ENCODE measurements at places on chromosomes 12 and 14.
A peak's percentile ranks its signal among the peaks of the same experiment; 100 is the strongest.

DNA sequence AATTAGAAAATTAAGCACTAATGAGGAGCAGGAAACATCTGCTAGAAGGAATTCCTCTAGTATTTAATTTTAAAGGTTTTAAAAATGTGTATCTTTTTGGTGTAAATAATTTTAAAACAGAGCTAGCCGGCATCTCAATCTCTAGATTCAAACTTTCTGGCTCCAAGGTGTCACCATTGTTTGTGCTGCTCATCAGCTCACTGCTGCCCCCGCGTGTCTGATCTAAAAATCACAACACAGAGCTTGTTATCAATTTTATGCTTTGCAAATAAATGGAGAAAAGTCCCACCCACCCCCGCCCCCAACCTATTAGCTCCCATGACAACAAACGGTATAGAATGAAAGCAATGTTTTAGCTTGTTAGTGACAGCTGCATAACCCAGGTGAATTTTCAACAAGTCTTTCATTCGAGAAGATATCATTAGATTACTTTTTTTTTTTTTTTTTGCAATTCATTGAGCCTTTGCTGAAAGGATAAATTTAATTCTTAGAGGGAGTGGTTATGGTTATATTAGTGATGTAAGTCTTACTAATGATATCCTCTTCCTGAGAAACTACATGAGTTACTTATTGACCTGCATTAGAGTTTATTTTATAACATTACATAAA is 11.3 kb upstream of the ABHD12B start:
- DNase-seq: peak; percentile 97

- no peak for DNase-seq
Measured at GRCh38 chr12:72546106-72546505, 273.9 kb downstream of the TRHDE start.

DNA sequence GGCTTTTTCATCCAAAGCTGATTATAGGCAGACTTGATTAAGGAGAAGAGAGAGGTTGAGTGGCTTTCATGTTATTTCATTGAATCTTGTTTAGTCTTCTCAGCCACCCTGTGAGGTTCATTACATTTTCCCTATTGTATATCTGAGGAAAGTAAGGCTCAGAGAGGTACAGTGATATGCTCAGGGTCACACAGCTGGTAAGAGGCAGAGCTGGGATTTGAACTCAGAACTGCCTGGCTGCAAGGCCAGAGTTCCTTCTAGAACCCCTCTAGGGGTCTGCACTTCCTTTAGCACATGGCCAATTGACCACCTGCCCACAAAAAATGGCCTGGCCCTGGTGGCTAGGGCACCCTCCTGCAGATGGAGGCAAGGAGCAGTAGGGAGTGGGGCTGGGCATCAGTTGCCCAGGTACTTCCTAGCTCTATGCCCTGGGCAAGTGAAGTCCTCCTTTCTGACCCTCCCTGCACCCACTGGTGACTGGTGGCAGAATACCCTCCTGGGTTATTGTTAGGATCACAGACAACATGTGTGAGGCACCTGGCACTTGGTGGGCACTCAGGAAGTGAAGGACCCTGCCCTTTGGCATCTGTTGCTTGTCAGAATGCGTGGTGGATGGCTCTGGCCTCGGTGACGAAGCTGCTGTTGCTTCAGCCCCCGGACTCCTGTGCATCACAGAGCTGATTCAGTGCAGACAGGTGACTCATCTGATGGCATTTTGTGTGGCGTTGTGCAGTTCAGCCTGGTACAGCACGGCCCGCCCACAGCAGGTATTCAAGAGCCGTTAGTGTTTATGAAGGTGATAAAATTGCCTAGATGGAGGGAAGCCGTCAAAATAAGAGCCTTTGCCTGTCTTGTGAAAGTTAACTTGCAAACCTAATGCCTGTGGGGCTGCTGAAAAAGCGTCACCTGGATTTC is 115.8 kb downstream of the SLC25A47 start:
- DNase-seq: no peak

GRCh38 chr12:91326058-91327027 is 143.7 kb upstream of the DCN start:
- peak; percentile 92 for DNase-seq

DNA sequence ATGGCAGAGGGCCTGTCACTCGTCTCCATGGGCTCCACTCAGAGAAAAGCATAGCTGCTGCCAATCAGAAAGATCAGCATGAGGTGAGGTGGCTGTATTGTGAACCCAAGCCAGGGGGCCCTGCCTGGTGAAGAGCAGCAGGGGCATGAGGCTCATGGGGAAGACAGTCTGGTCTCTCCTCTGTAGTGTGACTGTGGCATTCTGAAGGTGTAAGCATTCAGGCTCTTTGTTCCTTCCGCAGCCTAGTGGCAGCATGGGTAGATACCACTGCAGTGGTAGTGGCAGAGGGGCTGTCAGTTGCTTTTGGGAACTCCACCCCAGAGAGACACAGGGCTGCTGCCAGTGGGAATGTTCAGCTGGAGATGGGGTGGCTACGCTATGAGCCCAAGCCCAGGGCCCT is 5.1 kb upstream of the CLEC4D start:
- no peak for DNase-seq
